ENCODE measurements at places on chromosomes 2 and 18. TPM values are rescaled to one million over a fixed set of nuclear protein-coding genes. Genes with fewer than 3 reads are reported as not detected.

The GFPT1 gene
- 39.3 TPM for total RNA-seq

- DNase-seq, result peak; percentile 70
- no peaks in the 10 kb centered on the region for H3K36me3 ChIP-seq
- H3K27ac ChIP-seq, result no peak overlapping the region
- H3K4me3 ChIP-seq, result no peak overlapping the region
- peaks cover 2% of the 10 kb centered on the region for H3K27me3 ChIP-seq
- H3K4me1 ChIP-seq, result peaks cover 2% of the 10 kb centered on the region
Measured at GRCh38 chr2:230902180-230902899, 22.7 kb downstream of the GPR55 start.

The UGT1A3 gene
- total RNA-seq, result not detected

DNA sequence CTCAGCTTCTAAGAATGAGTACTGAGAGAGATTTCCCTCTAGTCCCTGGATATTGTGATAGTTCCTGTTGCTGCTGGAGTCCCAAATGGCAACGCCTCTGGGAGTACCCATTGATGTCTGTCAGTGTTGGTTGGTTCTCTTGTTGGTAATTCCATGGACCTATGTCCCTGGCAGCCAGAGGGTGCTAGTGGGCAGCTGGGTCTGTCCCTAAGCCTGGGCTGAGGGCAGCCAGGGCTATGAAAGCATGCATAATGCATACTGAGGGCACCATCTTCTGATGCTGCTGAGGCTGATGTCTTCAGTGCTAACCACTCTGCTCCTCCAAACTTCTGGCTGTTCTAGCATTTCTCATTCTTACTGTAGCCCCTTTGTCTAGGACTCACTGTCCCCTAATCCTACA, 35.9 kb downstream of the NABP1 start:
- DNase-seq, result no peak
- H3K36me3 ChIP-seq, result no peaks in the 10 kb centered on the region
- no peak overlapping the region for H3K4me3 ChIP-seq
- peaks cover 32% of the 10 kb centered on the region for H3K4me1 ChIP-seq
- H3K27ac ChIP-seq, result no peak overlapping the region

GRCh38 chr18:9082711-9083510, 19.6 kb upstream of the NDUFV2 start:
- DNase-seq, result no peak
- H3K27ac ChIP-seq, result no peak overlapping the region
- H3K4me3 ChIP-seq, result no peak overlapping the region
